ENCODE measurements at places on chromosomes 16 and 17.

DNA sequence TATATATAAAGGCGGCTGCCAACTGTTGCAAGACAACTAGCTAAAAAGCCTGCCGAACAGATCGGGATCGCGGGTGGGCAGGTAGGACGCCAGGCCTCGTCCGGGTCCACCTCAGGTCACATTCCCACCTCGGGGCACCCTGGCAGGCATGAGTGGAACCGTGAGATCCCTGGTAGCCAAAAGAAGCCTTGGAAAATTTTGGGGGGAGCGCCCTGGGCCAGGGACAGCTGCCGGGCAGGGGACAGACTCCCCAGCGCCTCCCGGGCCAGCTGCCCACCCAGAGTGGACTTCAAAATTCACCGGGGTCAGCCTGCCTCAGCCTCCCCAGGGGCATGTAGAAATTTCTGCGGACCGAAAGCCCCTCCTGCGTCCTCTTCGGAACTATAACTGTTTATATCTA, 760.9 kb downstream of the KCNJ18 start:
- no peak for DNase-seq

DNA sequence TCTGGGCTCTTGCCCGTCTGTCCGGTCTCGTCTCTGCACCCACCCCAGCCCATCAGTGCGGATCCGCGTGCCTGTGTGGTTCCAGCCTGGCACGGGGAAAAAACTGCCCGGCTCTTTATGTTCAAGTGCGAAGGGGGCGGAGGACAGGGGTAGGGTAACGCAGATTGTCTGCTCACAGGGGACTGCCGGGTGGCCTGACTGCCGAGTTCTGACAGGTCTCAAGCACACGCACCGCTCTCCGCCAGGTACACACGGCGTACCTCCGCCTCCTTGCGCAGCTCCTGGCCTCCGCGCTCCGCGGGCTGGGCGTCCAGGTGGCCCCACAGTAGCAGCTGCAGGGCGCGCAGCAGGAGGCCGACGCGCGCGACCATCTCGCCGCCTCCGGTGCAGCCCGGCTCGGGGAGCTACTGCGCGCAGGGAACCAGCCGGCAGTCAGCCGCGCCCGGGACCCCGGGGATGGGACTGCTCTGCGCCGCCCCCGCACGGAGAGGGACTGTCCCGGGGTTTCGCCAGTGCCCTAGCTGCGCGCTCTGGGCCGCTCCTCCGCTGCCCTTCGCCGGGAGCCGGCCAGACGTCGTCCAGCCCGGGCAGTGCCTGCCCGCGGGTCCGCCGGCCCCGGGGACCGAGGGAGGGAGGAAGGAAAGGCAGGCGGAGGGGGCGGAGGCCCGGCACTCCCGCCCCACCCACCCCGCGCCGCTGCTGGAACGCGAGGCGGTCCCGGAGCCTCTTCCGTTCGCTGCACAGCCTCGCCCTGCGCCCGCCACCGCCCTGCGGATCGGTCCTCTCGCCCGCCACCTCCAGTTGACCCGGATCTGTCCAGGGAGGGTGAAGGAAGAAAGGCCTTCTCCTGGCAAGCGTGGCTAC, at the start of gene MMP28:
MMP28 (minus strand) TSS at position 635 of the 864 bp plus-strand sequence; CDS start at position 371, 264 bp downstream.
- peak; percentile 10 for DNase-seq

GRCh38 chr16:54143934-54144571, 142.5 kb downstream of the IRX3 start:
- no peak for DNase-seq

DNA sequence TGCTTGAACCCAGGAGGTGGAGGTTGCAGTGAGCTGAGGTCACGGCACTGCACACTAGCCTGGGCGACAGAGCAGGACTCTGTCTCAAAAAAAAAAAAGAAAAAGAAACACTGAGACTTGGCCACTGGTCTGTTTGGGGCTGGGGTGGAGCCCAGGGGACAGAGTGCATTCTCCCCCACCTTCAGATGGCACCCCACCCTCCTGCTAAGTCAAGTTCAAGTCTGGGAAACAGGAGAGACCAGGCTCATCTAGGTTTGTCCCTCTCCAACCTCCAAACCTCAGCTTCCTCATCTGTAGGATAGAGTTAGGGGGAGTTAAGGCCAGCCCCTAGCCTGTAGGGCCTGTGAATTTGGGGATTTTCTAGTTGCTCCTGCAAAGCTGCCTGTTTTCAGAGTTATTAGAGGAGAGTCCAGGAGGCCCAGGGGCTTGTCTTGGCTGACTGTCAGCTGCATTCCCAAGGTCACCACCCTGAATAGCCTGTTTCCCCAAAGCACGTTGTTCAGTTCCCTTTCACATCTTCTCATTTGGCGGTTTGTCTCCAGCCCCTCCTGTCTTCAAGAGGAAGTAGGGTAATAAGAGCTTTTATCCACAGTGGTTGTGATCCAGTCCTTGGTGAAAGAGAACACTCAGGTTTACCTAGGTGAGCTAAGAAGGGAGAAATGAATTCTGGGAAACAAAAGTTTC, 2.2 kb downstream of the MT3 start:
- DNase-seq, result no peak
